Activated CD8-positive, alpha-beta memory T cell treated with anti-CD3 and anti-CD28 coated beads for 4 hours (primary cell): ENCODE measurements at places on chromosomes 3 and 15.

GRCh38 chr3:46705022-46705530, 3.9 kb downstream of the TMIE start:
- peak; percentile 31 for DNase-seq

GRCh38 chr3:179063945-179064560, 7.6 kb downstream of the ZMAT3 start:
- DNase-seq: no peak

GRCh38 chr15:57522148-57522547, 69.6 kb upstream of the MYZAP start:
- no peak for DNase-seq

GRCh38 chr3:7800006-7800780, 701.4 kb upstream of the LMCD1 start:
- no peak for DNase-seq

- DNase-seq: no peak
These were observed 252.3 kb downstream of the VGLL3 start for GRCh38 chr3:86738684-86739083.

- DNase-seq: no peak
These were observed 5.3 kb downstream of the P2RY12 start for GRCh38 chr3:151379083-151379734.

- no peak for DNase-seq
These were observed 6.3 kb upstream of the SCN5A start for GRCh38 chr3:38655708-38656300.

DNA sequence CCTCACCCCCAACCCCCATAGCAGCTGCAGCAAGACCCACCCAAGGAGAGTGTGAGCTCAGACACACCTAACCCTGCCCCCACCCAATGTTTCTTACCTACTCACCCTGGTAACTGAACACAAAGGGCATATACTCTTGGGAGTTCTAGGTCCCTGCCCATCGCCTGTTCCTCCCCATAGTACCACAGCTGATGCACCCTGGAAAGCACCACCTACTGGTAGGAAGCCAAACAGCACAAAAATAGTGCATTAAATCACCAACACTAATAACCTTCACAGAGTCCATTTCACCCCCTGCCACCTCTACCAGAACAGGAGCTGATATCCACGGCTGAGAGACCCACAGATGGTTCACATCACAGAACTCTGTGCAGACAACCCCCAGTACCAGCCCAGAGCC, 245.2 kb downstream of the EFHB start:
- no peak for DNase-seq
